Cerebellar nuclear complex (tissue), 1 donor: ENCODE measurements at places on chromosomes 5 and 9.

DNA sequence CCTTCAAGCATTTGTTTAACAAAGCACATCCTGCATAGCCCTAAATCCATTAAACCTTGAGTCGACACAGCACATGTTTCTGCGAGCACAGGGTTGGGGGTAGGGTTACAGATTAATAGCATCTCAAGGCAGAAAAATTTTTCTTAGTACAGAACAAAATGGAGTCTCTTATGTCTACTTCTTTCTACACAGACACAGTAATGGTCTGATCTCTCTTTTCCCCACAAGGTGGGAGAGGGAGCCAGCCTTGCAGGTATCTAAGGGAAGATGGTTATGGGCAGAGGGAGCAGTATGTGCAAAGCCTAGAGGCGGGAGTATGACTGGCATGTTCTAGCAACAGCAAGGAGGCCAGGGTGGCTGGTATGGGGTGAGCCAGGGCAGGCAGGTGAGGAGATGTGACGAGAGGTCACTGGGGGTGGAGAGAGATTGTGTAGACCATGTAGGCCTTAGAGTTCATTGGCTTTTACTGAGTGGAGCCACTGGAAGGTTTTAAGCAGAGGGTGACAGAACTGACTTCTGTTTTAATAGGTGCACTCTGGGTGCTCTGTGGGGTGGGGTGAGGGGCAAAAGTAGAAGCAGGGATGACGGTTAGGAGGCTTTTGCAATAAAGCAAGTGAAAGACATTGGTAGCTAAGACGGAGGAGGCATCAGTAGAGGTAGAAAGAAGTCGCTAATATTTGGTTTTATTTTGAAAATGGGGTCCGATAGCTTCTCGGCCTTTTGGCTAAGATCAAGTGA, 5.1 kb upstream of the RPS14 start:
- no peak for DNase-seq

GRCh38 chr5:56813302-56813701, 2.0 kb upstream of the MAP3K1 start:
- no peak for DNase-seq

DNA sequence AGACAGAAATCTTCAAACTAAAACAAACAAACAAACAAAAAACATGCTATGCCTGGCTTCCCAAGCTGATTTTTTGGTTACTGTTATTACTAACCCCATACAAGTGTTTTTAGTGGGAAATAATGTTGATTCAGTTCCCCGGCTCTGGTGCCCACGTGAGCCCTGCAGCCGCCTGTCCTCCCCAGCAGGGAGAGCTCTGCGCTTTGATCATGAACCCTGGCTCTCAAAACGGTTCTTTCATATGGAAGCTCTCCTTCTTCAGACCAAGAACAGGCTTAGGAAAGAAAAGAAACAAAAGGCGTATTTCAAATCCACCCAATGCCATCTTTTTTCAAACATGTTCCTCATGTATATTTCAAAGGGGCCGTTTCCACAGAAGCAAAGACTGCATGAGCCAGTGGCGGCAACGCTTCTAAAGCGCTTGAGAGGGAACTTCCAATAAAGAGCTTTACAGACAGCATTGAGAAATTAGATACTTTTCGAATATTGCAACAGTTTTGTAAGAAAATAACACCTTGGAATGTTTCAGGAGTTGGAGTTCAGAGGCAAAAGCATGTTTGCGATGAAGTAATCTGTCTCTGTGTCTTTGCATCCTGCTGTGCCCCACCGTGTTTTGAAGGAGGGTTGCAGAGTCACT, 74.8 kb downstream of the ICE1 start:
- peak; percentile 70 for DNase-seq

DNA sequence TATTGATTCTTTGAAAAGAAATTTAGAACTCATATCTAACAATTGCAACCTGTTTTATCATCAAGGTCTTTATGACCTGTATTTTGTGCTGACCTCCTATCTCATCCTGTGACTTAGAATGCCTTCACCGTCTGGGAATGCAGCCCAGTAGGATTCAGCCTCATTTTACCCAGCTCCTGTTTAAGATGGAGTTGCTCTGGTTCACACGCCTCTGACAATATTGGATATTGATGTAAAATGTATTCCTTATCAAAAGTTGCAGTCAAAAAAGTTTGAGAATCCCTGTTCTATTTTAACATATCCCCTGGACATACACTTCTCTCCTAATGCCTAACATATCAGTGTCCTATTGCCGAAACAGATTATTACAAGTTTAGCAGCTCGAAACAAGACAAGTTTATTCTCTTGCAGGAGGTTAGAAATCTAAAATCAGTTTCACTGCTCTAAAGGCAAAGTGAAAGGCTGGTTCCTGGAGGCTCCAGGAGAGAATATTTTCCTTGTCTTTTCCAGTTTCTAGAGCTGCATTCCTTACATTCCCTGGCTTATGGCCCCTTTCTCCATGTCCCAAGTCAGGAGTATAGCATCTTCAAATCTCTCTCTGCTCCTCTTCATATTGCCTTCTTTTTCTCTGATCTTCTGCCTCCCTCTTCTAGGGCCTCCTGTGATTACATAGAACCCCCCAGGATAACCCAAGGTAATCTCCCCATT, 31.5 kb upstream of the LVRN start:
- no peak for DNase-seq

DNA sequence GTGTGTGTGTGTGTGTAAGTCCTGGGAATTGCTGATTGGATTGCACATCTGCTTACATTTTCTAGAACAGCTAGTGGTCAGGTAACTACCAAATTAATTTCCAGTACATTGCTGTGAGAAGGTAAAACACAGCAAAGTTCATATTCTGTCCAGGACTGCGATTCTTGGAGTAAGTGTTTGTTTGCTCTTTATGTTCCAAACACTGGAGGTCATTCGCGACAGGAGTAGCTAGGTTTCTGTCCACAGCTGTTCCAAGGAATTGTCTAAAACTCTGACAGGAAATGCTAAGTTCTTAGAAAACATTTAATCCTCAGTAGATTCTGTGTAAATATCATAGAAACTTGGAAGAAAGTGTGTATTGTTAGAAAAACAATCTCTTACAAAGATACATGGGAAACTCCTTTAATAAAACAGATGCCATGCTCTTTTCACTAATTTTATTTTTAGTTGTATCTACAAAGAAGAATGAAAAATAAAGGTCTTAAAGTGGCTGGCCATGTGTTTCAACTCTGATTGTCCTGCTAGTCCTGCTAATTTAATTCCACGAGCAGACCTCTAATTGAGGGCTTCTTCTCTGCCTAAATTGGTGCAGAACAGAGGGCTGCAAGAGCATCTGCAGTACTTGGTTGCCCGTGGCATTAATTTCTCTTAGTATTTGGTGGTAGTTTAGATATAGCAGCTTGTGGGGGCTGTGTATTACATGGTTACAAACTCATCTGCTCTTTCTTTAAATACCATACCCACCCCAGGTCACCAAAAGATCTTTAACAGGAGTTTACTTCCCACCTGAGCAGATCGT, 464.5 kb downstream of the RASEF start:
- no peak for DNase-seq

- DNase-seq, result no peak
Measured at GRCh38 chr5:43456556-43456955, 27.1 kb downstream of the TMEM267 start.

DNA sequence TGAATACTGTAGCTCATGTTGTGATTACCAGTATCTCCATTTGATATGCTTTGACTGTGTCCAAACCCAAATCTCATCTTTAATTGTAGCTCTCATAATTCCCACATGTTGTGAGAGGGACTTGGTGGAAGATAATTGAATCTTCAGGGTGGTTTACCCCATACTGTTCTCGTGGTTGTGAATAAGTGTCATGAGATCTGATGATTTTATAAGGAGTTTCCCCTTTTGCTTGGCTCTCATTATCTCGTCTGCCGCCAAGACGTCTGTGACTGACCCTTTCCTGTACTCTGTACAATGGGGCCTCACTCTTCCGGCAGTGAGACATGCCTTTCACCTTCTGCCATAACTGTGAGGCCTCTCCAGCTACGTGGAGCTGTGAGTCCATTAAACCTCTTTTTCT, 59.3 kb downstream of the TRIO start:
- DNase-seq, result no peak

DNA sequence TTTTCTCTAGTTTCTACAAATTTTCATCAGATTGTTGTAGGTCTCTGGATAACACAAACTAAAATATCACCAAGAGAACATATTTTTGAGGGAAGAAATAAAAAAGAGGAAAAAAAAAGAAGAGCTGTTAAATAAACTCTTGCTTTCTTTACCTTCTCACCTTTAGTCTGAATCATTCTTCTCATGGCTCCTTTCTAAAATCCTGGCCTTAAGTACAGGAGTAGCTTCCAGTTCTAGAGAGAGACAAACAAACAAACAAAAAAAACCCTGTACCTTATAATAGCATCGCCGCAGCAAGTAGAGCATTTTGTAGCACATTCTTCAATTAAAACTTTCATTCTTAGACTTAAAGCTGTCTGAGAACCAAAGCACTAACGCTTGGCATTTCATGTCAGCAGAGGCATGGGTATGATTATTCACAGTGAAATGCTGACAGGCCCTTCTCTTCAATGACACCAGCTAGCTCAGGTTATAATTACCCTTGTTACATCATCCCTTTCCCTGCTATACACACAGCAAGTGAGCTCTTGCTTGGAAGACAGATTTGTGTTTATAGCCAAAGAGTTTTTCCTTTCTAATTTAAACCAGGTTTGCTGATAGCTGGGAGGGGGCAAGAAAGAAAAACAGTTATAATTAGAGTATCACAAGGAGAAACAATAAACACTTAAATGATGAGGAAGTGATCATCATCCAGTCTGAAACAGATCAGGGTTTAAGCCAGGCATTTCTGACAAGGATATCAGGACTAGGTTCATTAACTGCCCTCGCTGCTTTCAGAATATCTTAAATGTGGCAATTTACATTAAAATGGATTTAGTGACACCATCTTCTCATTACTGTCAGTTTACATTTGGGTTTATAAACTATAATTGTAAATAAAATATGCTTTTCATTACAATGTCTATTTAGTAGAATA, 510.9 kb upstream of the ZNF608 start:
- no peak for DNase-seq

DNA sequence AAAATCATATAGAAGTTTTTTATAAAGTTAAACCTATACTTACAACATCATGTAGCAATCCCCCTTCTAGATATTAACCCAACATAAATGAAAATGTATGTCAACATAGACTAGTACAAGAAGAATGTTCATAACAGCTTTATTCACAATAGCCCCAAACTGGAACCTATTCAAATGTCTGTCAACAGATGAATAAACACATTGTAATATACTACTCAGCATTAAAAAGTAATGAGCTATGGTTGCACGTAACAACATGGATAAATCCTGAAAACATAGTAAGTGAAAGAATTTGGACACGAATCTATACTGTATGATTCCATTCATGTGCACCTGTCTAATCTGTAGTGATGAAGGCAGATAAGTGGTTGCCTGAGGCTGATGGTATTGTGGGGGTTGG, 73.9 kb downstream of the CSNK1G3 start:
- no peak for DNase-seq

DNA sequence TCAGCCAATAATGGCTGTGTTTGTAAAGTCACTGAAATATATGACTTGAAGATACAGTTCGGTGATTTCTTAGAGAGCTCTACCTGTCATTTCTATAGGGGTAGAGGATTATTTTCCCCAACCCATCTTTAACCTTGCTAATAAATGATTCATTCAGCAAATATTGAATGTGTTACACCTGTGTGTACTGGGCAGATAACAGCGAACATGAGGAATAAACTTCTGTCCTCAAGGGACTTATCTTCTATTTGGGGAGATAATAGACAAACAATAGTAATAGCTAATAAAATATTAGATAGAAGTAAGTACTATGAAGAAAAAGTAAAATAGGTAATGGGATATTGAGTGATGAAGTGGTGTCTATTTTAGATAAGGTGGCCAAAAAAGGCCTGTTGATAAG, 9.3 kb downstream of the TTC23L start:
- no peak for DNase-seq

- no peak for DNase-seq
Measured at GRCh38 chr5:68818057-68818695, 275.6 kb upstream of the SLC30A5 start.

DNA sequence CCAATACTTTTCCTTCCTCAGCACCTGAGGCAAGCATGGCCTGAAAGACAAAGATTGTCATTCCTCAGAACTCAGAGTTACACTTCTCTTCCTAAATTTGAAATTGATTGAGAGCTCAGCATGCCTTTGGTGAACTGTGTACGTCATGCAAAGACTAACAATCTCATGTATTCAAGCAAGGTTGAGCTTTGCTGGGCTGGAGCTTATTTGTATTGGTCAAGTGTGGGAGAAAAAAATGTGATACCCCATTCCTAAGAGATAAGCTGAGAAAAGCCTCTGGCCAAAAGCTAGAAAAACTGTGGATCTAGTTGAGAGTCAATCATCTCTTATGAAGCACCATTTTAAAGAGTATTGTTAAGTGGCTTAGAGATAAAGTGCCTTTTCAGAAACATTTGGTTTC, 392.2 kb downstream of the RASEF start:
- DNase-seq, result no peak

- DNase-seq, result no peak
Measured at GRCh38 chr5:109876030-109876725, 186.5 kb downstream of the MAN2A1 start.

DNA sequence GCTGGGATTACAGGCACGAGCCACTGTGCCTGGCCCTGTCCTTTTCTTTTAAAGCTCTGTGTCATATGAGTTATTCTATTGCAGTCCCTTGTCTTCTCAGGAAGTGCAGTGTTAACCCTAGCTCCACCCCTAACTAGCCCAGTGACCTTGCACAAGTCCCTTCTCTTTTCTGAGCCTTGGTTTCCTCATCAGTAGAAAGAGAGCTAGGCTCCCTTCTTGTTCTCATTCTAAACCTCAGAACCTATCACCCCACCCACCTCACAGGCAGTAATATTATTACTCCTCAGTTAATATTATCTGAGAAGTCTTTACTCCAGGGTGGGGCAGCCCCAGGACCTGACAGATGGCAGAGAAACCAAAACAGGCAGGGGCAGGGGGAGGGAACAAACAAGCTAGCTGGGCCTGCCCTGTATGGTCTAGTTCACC, 7.2 kb downstream of the CYFIP2 start:
- no peak for DNase-seq
